ENCODE measurements at places on chromosomes 7 and 10. TPM values are rescaled to one million over a fixed set of nuclear protein-coding genes. Genes with fewer than 3 reads are reported as not detected.

TMEM176B gene
- not detected for total RNA-seq

PDZD7 gene
- total RNA-seq: 1.2 TPM

DDX50 gene
- 30.4 TPM for total RNA-seq

FRMD4A gene
- 11.1 TPM for total RNA-seq

WEE2 gene
- total RNA-seq: not detected

ZNF503 gene
- 9.9 TPM for total RNA-seq

SEPHS1 gene
- 66.7 TPM for total RNA-seq

INSYN2A gene
- 1.7 TPM for total RNA-seq

SYT15 gene
- 3.8 TPM for total RNA-seq

RSPH10B2 gene
- total RNA-seq: not detected

VSIR gene
- total RNA-seq: 33.9 TPM

CEP55 gene
- total RNA-seq: 104 TPM

AKR1D1 gene
- total RNA-seq: not detected

GPR37 gene
- total RNA-seq: 0.45 TPM

CLCN1 gene
- not detected for total RNA-seq

COL1A2 gene
- total RNA-seq: not detected

GAD2 gene
- total RNA-seq: not detected

Data from A549 treated with ZK216348 at 1 μM for 4 hours (cell line).